ENCODE measurements at places on chromosomes 2 and 18. TPM values are rescaled to one million over a fixed set of nuclear protein-coding genes. Genes with fewer than 3 reads are reported as not detected.

DNA sequence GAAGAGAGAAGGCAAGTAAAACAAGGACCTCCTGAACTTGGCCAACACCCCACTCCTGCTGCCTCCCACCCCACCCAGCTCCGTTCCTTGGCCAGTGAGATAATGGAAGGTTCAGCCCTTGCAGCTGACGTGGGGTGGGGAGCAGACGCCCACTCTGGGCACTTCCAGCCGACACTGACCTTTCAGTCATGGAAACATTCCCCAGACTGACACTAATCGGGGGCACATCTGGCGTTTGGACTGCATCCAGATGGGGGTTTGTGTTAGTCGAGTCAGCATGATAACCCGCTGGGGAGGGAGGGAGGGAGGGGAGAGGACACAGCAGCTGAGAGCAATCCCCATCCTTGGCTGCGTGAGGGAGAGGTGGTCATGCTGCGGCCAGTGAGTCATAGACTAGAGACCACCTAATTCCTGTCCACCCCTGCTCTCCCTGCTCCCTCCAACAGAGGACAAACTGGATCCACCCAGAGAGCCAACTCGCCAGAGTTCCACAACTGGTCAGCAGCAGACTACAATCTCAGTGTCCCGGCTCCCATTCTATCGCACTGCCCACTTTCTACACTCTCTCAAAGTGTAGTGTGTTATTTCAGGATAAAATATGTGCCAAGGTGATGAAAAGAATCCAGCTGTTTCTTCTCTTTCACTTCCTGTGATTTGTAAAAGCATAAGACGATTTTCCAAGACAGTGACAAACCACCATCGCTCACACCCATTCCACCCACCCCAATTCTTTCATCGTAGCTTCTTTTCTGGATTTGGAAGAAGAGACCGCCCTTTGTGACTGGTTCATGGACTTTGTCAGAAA, 115.4 kb upstream of the PKDCC start:
- DNase-seq = no peak

DNA sequence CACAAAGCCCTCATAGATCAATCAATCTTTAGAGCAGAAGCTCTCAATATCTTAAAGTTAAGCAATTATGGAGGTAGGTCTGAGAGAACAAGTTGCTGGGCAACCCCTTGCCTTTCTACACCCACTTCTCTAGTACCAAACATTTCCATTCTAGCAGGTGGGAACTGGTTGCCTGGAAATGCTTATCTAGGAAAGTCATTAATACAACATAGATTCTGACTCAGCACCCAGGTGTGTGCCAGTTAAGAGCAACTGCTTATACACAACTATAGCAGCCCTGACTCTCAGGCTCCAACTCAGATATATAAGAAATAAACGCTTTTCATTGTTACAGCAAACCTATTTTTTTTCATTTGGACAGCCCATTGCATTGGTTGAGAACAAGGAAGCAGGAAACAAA, 237.7 kb downstream of the IRS1 start:
- peak; percentile 90 for DNase-seq

DNA sequence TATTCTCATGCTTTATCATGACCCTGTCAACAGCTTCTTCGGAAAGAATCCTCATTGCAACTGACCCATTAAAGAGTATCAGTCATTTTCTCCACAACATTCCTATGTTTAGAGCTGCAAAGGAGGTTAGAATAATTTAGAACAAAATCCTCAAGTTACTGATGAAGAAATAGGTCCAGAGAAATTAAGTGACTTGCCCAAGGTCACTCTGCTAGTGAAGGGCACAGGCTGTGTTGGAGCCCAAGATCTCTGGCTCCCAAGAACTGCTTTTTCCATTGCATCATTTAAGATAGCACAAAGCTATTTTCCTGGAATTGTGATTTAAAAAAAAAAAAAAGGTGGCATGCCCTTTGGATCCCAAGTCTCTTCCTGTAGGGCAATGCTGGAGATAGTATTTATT, 9.6 kb downstream of the IRS1 start:
- DNase-seq = no peak

GRCh38 chr2:195428673-195429072, 228.4 kb upstream of the SLC39A10 start:
- DNase-seq = no peak

- DNase-seq = no peak
Observed at GRCh38 chr18:51323961-51324360, 126.5 kb upstream of the MEX3C start.

GRCh38 chr2:231052494-231053451, 3.9 kb upstream of the PSMD1 start:
- peak; percentile 77 for DNase-seq

- no peak for DNase-seq
Observed at GRCh38 chr2:62736899-62737559, 31.5 kb downstream of the EHBP1 start.

DNA sequence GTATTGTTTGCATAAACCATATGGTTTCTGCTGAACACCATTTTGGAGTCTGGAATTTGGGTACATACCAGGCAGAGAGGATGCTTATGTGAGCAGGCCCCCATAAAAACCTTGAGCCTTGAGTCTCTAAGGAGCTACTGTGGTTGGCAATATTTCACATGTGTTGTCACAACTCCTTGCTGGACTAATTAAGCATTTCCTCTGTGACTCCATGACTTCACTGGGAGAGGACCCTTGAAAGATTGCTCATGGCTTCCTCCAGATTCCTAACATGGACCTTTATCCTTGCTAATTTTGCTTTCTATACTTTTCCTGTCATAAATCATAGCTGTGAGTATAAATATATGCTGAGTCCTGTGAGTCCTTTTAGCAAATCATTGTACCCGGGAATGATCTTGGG, 7.6 kb upstream of the COQ10B start:
- DNase-seq = no peak

DNA sequence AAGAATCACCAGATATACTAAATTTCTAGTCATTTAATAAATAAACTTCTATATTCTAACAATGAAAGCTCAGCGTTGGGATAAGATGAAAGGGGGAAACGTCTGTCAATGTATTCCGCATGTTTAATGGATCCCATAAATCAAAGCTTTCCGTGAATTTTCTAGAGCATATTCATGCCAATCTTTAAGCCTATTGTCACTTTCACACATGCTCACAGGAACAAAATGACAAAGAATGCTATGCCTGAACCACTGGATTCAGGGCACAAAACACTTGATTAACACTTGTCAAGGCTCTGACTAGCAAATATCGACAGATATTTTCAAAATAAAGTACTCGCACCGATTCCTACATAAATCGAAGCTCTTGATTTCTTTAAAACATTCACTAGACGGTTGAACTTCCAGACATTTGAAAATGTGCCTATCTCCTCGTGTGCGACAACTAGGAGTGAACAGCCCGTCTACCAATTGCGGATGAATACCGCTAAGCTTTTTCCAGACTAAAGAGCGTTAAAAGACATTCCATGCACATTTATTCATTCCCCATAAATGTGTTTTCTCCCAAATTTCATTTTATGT, 1.8 kb downstream of the TLK1 start:
- DNase-seq = peak; percentile 39

GRCh38 chr2:102116630-102117471, 25.7 kb upstream of the IL1R1 start:
- DNase-seq = no peak

- no peak for DNase-seq
Observed at GRCh38 chr2:30679426-30680088, 127.7 kb downstream of the CAPN13 start.

DNA sequence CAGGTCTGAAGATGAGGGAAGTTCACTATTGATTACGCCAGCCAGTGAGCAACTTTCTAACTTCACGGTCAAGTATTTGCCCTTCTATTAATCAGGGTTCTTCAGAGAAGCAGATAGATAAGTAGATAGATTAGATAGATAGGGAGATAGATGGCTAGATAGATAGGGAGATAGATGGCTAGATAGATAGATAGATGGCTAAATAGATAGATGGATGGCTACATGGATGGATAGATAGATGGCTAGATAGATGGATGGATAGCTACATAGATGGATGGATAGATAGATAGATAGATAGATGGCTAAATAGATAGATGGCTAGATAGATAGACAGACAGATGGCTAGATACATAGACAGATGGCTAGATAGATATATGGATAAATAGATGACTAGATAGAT, 4.8 kb upstream of the INPP5D start:
- DNase-seq = no peak

- peak; percentile 13 for DNase-seq
Observed at GRCh38 chr2:146661473-146662096, 1183.2 kb upstream of the ACVR2A start.

DNA sequence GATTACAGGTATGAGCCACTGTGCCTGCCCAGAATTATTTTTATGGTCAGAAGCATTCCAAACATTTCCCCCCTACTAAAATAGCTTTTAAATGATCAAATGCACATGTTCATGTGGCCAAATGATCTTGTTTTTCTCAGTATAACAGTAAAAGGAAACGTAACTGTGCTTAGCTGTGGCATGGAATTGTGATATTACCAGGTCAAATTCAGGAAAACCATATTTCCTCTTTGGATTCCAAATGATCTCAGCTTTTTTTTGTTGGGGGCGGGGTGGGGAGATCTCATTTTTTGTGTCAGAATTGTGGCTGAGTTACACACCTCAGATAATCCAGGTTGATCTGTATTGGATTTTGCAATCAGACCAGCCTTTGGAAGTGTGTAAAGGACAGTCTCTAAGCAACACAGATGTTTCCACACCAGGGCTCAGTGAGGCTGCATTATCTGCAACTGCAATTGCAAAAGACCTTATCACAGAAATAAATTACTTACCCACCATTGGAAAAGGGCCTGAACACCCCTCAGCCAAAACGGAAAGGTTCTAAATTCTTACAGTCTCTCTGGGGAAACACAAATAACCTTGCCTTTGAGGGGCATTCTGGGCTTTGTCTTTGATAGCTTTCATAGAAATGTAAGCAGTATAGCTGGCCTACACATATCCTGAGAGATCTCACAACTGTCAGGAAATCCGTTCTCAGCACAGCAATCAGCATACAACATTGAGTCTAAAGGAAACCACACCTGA, 8.4 kb downstream of the CASP10 start:
- DNase-seq = no peak

DNA sequence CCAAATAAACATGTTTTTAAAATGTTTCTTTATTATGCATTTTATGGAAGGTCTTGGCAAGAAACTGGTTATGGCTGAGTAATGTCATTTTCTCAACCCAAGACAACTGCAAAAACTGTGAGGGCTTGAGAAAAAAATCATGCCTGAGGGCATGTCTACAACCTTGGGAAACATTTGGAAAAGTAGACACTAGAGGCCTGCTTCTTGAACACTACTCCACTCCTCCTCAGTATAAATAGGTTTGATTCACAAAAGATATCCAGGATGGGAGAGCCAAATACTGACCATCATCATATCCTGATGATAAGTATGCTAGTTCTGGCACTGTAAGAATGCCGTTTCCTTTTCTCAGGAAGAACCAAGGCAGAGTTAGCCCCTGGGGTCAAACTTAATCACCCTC, 71.1 kb downstream of the OSR1 start:
- DNase-seq = peak; percentile 10

- no peak for DNase-seq
Observed at GRCh38 chr2:7012141-7012764, 95.0 kb downstream of the RNF144A start.

DNA sequence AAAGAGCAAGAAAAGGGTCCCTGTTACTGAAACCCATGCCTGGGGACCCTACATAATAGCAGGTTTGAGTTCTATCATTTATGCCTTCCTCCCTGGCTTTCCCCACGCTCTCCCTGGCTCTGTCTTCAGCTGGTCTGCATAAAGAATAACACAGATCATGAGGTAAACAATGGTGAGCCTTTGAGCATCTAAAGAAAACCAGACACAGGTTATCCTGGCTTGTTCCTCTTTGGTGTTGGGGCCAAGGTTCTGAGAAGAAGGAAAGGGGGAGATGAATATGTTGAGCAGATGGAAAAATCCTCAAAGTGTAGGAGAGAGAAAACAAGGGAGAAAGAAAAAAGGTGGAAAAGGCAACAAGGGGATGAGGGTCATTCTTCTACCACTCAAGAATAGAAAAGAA, 127.3 kb downstream of the CABYR start:
- DNase-seq = no peak

DNA sequence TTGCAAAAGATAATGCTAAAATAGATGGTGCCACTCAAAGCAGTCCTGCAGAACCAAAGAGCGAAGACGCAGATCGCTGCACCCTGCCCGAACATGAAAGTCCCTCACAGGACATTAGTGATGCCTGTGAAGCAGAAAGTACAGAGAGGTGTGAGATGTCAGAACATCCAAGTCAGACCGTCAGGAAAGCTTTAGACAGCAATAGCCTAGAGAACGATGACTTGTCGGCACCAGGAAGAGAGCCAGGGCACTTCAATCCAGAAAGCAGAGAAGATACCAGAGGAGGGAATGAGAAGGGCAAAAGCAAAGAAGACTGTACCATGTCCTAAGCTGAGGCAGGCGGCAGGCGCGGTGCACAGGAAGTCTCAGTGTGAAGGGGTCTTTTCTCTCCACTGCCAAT, 34.8 kb upstream of the RBM44 start:
- DNase-seq = no peak

- DNase-seq = no peak
Observed at GRCh38 chr2:42338567-42339190, 22.3 kb downstream of the COX7A2L start.

DNA sequence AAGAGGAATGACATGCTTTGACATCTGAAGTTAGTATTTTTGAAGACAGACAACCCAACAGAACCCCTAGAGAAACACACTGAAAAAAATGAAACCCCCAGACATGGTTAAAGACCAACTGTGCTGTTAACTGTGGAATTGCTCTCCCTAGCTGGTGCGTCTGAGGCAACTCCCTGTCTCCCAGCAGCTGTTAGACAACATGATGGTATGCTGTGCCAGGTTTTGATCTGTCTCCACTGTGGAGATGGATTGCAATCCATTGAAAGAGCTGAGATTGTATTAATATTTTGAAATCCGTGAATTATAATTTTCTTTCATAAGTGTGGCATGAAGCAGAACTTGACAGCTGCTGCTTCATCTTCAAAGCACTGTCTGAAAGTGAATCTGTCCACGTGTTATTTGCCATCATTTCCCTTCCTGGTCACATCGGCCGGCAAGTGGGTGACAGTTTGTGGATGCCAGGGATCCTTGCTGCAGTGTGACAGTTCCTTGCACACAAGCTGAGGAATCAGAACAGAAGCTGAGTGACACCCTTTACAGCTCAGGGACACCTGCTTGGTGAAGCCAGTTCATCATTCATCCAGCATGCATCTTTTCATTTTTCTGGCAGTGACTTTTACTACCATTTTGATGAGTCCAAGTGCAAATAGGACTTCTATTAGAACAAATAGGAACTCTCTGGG, 58.2 kb upstream of the ACSL3 start:
- DNase-seq = no peak

- DNase-seq = no peak
Observed at GRCh38 chr18:57436965-57437333, 1.8 kb downstream of the ONECUT2 start.

- no peak for DNase-seq
Observed at GRCh38 chr2:70531419-70532086, 22.1 kb downstream of the TGFA start.

SCYGR4 gene
- polyA plus RNA-seq = not detected

KCNG2 gene
- not detected for polyA plus RNA-seq

LOXL3 gene
- 2.2 TPM for polyA plus RNA-seq

TFPI gene
- polyA plus RNA-seq = 0.50 TPM

PRKAG3 gene
- polyA plus RNA-seq = not detected

ALKAL2 gene
- not detected for polyA plus RNA-seq

MYCN gene
- polyA plus RNA-seq = not detected

CCDC150 gene
- polyA plus RNA-seq = 1.7 TPM

RTN4 gene
- 278 TPM for polyA plus RNA-seq

NXPH2 gene
- polyA plus RNA-seq = 0.76 TPM
